ENCODE measurements at places on chromosomes 12 and 14.

GRCh38 chr12:94872007-94872653 is 131.4 kb downstream of the NDUFA12 start:
- peak; percentile 78 for DNase-seq

GRCh38 chr14:77002889-77003288 is 25.6 kb downstream of the IRF2BPL start:
- no peak for DNase-seq

GRCh38 chr12:29902043-29902442 is 118.3 kb upstream of the TMTC1 start:
- no peak for DNase-seq

GRCh38 chr12:130418251-130418650 is 80.6 kb downstream of the PIWIL1 start:
- no peak for DNase-seq

DNA sequence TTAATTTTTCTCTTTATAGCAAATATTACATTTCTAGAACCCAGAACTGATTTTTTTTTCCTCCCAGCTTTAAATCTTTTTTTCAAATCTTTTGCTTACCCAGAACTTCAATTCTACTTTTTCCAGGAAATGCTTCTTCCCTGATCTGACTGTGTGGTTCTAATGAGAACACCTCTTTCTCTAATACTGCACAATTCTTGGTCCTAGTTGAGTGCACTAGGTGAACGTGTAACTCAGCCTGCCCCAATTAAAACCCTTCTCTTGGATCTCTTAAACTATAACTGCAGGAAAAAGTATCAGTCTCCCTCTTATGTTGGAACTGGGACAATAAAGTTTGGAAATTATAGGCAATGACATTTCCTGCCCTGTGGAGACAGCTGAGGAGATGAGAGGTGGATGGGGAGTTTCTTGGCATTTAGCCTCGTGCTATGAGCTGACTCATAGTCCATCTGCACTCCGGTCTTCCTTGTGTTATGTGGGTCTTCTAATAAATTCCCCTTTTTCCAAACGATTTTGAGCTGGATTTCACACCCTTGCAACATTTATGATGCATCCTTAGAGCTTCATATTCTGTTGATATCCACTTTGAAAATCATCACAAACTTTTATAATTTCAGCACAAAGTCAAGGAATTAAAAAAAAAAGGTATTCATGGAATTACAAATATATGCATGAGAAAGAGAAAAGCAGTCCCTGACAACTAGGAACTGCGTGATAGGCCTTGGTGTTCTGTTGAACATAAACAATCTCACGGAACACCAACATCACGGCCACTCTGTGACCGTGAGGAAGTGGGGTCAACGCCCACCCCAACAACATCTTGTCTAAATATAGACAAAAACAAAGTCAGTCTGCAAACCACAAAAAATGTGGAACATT is 52.4 kb downstream of the BRMS1L start:
- peak; percentile 10 for DNase-seq

- DNase-seq = no peak
Measured at GRCh38 chr12:49198431-49199155, 9.7 kb upstream of the TUBA1A start.

Measured in thyroid gland (tissue), 4 donors.